ENCODE measurements at places on chromosomes 2 and 18. TPM values are rescaled to one million over a fixed set of nuclear protein-coding genes. Genes with fewer than 3 reads are reported as not detected.

GKN1 gene
- total RNA-seq: not detected

TEX44 gene
- total RNA-seq: not detected

GREB1 gene
- total RNA-seq: not detected

GPR75 gene
- total RNA-seq: 0.78 TPM

UCN gene
- 1.7 TPM for total RNA-seq

VAMP5 gene
- 1.9 TPM for total RNA-seq

CNGA3 gene
- not detected for total RNA-seq

ABCG8 gene
- not detected for total RNA-seq

PLEK gene
- 0.05 TPM for total RNA-seq

CAPN14 gene
- 4.0 TPM for total RNA-seq

DCDC2C gene
- not detected for total RNA-seq

CLEC4F gene
- not detected for total RNA-seq

UBE2E3 gene
- total RNA-seq: 65.0 TPM

POTEI gene
- total RNA-seq: not detected

ABCB11 gene
- total RNA-seq: 0.28 TPM

POTEJ gene
- not detected for total RNA-seq

CRYGD gene
- not detected for total RNA-seq

FAM110C gene
- total RNA-seq: 12.9 TPM

HOXD13 gene
- total RNA-seq: not detected

MAL gene
- 6.1 TPM for total RNA-seq

SERPINB12 gene
- total RNA-seq: 0.28 TPM

PLCD4 gene
- total RNA-seq: 2.6 TPM

EFHD1 gene
- 0.21 TPM for total RNA-seq

ABHD1 gene
- not detected for total RNA-seq

TUBA3E gene
- not detected for total RNA-seq

KCNE4 gene
- total RNA-seq: 0.35 TPM

RTP5 gene
- total RNA-seq: not detected

FN1 gene
- total RNA-seq: 679 TPM

PAIP2B gene
- 5.0 TPM for total RNA-seq

TMEM247 gene
- total RNA-seq: not detected

All from airway epithelial cell (primary cell).